ENCODE measurements at places on chromosomes 2 and 18.

- DNase-seq: no peak
These were observed 271.0 kb upstream of the HS6ST1 start for GRCh38 chr2:128589681-128590080.

DNA sequence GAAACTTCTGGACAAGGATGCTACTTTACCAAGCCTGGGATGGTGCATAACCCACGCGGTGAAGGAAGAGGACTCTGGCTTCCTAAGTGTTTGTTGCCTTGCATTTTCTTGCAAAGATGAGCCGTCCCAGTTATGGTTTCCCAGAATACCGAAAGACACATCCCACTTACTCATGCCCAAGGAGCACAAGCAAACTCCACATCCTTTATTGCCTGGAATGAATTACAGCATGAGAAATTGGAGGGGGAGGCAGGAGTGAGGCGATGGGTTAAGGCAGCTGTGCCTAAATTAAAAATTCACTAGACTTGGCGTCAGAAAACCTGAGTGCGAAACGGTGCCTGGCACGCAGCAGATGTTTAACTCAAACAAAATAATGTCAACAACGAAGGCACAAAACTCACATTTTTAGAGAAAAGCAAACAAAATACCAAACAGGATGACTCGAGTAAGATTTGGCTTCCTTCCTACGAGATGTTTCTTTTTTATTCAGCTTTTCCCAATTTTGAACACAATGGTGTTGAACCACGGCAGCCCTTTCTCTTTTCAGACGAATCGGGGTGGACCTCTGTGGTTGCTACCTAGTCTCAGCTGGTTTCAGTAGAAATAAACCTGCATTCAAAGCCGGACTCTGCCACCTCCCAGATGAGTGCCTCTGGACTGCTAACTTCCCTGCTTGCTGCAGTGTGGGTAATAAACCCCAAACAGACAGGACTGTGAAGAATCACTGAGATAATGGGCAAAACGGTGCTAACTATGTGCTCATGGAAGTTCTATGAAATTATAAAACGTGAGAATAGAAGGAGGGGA, 100.3 kb upstream of the NCK2 start:
- DNase-seq: no peak

GRCh38 chr2:35522450-35522849, 833.1 kb upstream of the CRIM1 start:
- no peak for DNase-seq

DNA sequence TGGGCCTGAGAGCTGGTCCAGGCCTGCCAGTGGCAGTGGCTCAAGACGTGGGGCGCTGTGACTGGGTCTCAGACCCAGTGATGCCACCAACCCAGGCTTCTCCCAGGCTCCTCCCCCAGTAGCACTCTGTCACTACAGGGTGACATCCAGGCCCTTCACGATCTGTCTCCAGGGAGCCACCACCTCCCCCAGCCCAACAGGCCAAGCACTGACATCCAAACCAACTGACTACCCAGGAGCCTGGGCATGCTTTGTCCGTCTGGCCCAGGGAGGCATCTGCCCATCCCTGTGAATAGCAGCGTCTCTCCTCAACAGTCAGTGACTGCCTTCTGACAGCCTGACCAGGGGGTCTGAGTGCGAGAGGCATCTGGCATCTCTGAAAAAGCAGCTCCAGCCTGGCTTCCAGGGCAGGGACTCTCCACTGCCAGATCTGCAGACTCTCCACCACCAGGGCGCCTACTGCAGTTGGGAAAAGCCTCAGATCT, 13.0 kb downstream of the TEX44 start:
- no peak for DNase-seq

DNA sequence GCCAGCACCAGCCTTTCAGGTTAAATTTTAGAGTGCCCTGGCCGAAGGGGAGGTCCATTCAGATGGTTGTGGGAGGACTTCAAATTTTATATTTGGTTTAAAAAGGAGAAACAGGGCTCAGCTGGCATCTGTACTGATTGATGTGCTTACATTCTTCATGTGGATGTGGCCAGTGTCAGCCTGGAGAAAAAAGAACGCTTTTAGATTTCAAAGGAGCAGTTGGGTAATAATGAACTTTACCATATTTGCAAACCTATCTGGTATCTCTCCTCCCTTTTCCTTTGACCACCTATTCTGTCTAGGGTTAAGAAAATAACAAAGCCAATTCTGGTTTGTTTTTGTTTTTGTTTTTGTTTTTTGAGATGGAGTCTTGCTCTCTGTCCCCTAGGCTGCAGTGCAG, 21.3 kb downstream of the RAB12 start:
- no peak for DNase-seq

Data from ureter (tissue), 1 donor.